Stimulated activated CD4-positive, alpha-beta T cell treated with anti-CD3 and anti-CD28 coated beads, TNF-alpha, amount 100 ng/mL, for 4 hours (primary cell): ENCODE measurements at places on chromosomes 11 and 22.

GRCh38 chr11:65493367-65494176 lies 5.3 kb upstream of the MALAT1 start:
- DNase-seq, result no peak

DNA sequence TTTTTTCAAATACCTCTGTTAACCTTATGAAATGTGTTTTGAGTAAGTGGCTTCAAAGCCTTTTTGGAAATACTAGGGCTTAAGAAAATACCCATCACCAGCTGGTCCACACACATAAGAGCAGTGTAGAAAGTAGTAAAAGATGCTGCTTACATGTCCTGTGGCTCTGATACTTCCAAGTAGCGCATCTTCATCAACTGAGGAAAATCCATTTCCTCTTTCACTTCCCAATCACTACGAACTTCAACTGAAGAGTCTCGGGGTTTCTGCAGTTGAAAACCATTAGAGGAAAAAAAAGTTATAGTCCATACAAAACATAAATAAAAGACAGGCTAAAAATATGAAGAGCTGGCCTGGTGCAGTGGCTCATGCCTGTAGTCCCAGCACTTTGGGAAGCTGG lies 8.5 kb downstream of the EIF3D start:
- DNase-seq, result no peak

GRCh38 chr11:3162410-3163240 lies 2.5 kb downstream of the OSBPL5 start:
- no peak for DNase-seq

- no peak for DNase-seq
These were observed 15.4 kb upstream of the MYOD1 start for GRCh38 chr11:17703951-17704350.

DNA sequence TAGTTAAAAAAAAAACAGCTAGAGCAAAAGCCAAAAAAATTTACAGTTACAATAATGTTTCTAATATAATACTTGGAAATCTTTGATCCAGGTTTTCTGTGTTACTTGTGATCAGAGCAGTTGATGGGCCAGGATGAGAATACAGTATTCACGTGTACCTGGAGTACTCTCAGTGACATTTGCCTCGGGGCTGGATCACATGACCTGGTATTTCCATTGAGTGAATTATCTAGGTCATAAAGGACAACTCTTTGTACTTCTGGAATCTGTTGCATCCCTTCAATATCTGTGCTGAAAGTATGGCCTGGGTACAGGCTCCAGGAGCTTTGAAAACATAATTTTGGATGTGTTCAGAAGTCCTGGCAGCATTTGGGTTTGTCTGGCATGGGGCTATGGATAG lies 93.5 kb downstream of the GRAMD1B start:
- no peak for DNase-seq

- DNase-seq, result no peak
These were observed 182.7 kb downstream of the DLG2 start for GRCh38 chr11:85444479-85444878.

- DNase-seq, result no peak
These were observed 44.6 kb upstream of the ELF5 start for GRCh38 chr11:34558211-34558610.

GRCh38 chr22:45083659-45084305 lies 74.0 kb upstream of the PHF21B start:
- DNase-seq, result no peak

DNA sequence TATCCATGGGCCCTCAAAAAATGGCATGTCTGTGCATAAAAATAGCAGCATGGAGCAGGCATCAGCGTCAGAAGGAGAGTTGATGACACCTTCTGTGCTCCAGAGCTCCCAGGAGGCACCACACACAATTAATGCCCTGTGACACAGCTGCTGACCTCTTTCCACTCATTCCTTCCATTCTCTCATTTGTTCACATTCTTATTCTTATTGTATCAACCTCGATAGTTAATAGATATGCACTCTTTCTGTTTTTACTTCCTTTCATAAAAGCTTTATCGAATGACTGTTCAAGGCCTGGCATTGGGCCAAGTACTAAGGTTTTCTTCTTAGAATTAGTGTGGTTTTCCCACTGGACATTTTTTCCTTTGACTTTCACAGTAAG lies 266.0 kb upstream of the MTNR1B start:
- no peak for DNase-seq

DNA sequence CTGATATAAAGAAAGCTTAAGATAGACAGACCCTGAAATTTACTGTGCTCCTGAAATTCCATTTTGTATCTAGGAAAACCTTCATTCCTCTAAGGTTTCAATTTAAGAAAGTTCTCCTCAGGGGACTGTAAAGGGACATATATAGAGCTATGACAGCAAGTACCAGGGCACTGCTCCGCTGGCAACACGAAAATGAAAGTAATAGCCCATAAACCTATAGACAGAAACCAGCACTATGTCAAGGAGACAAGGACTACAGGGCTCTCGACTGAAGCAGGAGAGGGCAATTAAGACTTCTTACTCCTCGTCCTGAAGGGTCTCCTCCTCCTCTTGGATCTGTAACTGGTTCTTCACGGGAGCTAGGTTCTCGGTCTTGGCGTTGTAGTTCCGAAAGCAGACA lies 6.9 kb downstream of the FEZ1 start:
- no peak for DNase-seq

GRCh38 chr11:111408789-111409727 lies 30.0 kb upstream of the POU2AF1 start:
- DNase-seq, result no peak

- DNase-seq, result no peak
These were observed 35.9 kb upstream of the PDE3B start for GRCh38 chr11:14607713-14608112.

GRCh38 chr11:79304599-79305212 lies 136.1 kb downstream of the TENM4 start:
- DNase-seq, result no peak

DNA sequence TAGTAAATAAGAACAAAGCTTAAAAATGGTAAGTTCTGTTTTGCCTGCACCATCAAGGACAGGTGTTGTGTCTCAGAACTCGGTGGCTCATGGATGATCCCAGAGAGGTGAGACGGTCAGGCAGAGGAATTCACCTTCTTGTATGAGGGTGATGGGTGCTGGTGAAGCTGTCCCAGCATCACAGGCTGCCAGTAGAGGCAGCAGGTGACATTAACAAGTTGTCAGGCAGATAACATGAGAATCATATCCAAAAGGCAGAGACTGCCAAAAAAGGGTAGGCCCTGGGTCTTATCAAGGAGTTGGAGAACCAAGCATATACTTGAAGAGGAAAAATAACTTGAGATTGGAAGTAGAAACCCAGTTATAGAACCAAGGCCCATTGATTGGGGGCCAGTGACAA lies 437.8 kb downstream of the DYNC2H1 start:
- DNase-seq, result no peak

GRCh38 chr22:42313204-42313603 lies 42.8 kb upstream of the TCF20 start:
- no peak for DNase-seq

- DNase-seq, result no peak
These were observed 512 bp upstream of the GRIA4 start for GRCh38 chr11:105609341-105609781.

GRCh38 chr11:114252767-114253166 lies 43.4 kb upstream of the NNMT start:
- DNase-seq, result no peak

DNA sequence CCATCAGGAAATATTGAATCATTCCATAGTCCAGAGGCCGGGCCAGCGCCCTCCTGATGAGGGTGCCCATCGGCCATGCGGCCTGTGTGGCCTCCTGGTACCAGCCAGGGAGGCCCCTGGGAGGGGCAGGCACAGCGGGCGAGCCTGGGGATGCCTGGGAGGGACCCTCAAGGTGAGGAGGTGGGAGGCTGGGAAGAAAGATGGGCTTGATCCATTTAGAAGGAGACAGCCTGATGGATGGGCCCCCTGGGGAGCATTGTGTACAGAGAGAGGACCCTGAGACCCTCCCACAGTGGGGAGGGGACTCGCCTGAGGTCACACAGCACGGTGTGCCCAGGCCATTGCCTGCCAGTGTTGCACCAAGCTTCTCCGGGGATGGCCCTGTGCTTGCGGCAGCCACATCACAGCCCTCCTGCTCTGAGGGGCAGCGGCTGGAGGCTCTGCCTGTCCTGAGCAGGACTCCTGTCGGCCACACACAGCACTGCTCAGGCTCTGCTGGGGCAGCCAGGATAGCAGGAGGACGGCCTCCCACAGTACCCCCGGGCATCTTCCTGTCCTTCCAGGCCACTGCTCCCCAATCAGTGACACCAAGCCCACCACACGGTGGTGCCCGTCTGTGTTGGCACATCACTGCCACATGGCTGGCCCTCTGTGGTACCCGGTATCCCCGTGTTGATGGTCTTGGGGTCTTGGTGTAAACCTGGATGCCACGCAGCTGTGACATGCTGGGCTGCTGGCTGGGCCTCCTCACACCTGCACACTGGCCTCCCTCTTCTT lies 290.0 kb downstream of the TBC1D22A start:
- DNase-seq, result no peak

- no peak for DNase-seq
These were observed 64.6 kb upstream of the SESN3 start for GRCh38 chr11:95295382-95296149.

DNA sequence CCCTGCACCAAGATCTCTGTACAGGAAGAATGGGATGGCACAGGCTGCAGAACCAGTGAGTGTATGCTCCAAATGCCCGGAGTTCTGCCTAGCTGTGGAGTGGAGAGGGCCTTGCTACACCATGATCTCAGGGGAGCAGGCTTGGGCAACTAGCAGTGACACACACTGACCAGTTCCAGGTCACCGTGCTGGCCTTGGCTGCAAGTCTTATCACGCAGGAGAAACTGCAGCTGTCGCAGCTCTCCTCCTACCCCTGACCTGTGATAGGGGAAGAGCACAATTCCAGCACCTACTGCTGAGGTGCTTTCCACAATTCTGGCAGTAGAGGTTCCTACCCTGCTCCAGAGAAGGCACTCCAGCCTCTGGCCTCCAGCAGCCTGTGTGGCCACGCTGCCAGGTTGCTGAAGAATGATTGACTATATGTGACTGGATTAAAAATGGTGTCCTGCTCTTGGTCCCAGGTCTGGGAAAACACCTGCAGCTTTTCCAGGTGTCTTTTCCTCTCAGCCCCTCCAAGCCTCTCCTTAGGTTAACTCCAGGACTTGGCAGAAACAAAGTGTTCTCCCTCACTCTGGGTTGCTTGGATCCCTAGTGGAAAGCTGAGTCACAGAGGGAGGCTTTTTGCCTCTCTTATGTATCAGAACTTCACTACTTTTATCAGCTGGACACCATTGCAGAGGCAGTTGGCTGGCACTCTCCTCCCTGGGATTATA lies 43.3 kb upstream of the PTPN5 start:
- no peak for DNase-seq

GRCh38 chr11:9607511-9607899 lies 34.0 kb downstream of the WEE1 start:
- no peak for DNase-seq

DNA sequence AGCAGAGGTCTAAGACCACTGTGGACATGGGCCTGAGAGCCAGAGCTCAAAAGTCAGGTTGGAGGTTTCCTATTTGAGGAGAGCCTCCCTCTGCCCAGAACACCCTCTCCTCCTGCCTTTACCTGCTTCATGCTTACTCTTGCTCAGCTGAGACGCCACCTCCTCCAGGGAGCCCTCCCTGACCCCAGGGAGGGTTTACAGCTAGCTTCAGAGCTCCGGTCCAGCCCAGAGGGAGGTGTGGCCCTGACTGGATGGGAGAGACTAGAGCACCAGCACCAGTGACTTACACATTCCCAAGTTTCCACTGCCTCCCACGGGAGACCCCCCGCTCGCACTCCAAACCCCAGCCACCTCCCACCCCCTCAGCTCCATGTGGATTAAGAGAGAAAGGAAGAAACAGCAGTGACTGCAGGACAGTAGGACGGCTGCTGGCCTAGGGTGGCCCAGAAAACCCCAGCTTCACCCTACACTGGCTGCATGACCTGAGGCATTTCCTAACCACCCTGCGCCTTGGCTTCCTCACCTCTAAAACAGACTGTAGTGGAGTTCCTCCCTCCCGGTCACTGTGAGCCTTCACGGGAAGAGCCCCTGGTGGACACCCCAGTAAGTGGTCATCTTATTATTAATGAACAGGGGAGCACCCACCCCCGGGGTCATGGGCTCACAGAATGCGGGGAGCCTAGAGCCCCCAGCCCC lies 24.5 kb upstream of the PDGFB start:
- DNase-seq, result no peak

GRCh38 chr22:44574057-44574639 lies 76.1 kb upstream of the RTL6 start:
- no peak for DNase-seq

DNA sequence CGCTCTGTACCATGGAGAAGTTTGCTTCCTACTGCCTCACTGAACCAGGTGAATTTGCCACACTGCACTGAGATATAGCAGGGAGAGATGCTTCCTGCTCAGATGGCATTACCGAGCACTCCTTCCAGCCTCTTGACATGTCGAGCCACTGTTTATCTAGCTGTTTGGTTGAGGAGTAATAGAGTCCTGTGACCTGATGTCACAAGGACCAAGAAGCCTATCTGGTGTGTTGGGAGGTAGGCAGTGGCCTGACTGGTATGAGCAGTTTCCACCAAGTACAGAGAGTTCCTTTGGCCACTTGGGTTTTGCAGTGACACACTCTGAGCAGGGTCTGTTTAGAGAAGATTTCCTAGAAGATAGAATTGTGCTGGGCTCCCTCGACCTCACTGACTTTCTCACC lies 5.2 kb downstream of the ACAD8 start:
- no peak for DNase-seq

- DNase-seq, result no peak
These were observed 5.5 kb downstream of the CEP57 start for GRCh38 chr11:95795627-95796295.

DNA sequence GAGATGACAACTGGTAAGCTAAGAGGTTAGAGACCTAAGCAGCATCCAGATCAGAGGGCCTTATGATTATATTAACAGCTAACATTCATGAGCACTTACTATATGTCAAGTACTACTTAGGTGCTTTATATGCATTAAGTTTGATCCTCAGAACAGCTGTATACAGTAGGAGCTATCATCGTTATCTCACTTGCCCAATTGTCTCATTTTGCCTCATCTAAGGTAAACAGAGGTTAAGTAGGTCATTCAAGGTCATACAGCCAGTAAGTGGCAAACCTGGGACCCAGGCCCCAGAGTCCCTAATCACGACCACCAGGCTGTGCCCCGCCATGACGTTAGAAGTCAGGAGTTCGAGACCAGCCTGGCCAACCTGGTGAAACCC lies 4.6 kb upstream of the POLR3H start:
- no peak for DNase-seq

GRCh38 chr11:120392314-120392713 lies 56.1 kb downstream of the ARHGEF12 start:
- DNase-seq, result no peak

DNA sequence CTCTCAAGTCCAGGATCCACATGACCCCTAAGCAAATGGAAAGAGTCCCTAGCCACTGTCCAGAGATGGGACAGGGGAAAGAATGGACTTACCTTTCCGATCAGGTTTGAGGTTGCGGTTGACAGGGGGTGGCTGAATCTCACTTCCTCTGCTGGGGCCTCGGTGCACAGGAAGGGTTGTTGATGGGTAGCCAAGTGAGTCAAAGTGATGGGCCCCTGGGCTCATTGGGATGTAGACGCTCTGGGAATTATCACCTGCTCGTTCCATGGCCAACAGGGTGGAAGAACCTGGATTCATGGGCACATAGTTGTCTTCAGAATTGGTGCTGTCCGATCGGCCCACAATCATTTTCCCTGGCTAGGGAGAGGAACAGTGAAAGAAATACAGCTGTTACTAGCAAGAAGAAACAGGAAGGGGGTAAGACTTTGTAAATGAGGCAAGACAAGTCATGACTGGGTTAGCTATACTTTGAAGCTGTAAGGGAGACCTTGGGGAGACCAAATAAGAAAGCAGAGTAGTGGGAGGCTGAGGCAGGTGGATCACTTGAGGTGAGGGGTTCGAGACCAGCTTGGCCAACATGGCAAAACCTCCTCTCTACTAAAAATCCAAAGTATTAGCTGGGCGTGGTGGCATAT lies 34.7 kb downstream of the USP35 start:
- DNase-seq, result no peak
